Stimulated activated CD4-positive, alpha-beta T cell treated with anti-CD3 and anti-CD28 coated beads, TNF-alpha, amount 100 ng/mL, for 24 hours (primary cell): ENCODE measurements at places on chromosomes 7 and 10.

- peak; percentile 6 for DNase-seq
Observed at GRCh38 chr10:48608279-48608681, 3.4 kb upstream of the ARHGAP22 start.

GRCh38 chr10:124511205-124512039 is 49.8 kb downstream of the LHPP start:
- DNase-seq = no peak

- DNase-seq = no peak
Observed at GRCh38 chr7:102434039-102434486, 688 bp downstream of the ORAI2 start.

- no peak for DNase-seq
Observed at GRCh38 chr7:20260223-20260622, 43.0 kb upstream of the MACC1 start.

DNA sequence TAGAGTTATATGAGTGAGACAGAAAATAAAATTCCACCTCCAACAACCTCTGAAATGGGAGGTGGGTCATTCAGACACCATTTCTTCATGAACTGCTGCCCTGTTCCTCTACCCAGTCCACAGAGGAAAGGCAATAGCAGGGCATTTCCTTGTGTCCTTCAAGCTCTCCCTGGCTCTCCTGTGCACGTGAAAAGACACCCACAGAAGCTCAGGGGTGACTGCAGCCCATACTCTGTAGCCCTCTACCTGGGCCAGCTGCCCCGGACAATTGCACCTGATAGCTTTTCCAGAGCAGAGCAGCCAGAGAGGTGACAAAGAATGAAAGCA is 10.0 kb downstream of the ST8SIA6 start:
- DNase-seq = no peak

GRCh38 chr7:158486919-158487318 is 100.7 kb downstream of the PTPRN2 start:
- DNase-seq = no peak

DNA sequence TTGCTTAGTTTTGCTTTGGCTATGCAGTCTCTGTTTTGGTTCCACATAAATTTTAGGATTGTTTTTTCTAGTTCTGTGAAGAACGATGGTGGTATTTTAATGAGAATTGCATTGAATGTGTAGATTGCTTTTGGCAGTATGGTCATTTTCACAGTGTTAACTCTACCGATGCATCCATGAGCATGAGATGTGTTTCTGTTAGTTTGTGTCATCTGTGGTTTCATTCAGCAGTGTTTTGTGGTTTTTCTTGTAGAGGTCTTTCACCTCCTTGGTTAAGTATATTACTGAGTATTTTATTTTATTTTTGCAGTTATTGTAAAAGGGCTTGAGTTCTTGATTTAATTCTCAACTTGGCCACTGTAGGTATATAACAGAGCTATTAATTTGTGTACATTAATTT is 78.2 kb upstream of the ZNF92 start:
- no peak for DNase-seq

DNA sequence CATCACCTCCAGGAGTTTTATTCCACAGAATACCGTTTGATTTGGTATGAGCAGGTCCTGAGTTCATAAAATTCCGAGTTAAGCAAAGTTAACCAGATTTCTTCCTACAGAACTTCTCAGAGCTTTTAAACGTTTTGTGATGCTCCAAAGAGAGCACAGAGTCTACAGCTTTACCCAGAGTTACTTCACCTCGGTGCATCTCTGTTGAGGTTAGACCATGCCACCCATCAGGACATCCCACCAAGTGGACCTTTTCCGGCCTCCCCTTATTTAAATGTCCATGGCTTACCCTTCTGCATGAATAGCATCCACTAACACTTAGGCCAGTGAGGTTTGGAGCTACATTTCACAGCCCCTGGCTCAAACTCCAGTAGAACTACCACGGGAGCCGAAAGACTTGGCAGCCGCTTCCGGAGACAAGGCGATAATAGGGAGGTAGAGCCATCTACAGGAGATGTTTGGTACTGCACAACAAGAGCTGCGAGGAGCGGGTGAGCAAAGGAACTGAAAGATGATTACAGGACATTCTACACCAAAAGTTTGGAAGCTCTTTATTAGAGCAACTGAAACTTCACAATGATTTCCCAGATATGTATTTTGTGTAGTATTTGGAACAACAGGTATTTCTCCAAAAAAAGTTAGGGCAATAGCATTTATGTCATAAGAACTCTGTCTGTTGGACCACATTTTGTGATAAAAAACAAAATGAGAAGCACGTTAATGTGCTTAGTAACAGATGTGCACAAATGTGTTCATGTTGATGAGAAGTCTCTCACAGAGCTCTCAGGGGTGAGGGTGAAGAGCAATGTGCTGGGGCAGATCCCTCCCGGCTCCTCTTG is 174.7 kb downstream of the HERPUD2 start:
- peak; percentile 18 for DNase-seq

DNA sequence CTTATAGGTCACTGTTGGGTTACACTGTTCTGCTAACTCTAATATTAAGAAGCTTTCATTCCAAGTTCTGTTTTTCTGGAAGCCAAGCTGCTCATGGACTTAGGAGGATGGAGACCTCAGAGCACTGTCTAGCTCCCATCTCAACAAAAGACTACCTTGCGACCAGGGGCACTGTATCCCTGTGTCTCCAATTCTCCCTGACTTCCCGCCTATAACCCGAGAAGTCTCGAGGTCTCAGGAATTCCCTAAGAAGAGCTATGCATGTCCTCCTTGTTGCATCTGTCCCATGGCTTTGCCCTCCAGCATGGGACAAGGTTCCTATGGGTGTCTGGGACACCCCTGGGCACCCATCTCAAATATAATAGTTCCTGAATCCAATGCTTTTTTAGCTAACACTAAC is 31.2 kb downstream of the BTBD16 start:
- no peak for DNase-seq

DNA sequence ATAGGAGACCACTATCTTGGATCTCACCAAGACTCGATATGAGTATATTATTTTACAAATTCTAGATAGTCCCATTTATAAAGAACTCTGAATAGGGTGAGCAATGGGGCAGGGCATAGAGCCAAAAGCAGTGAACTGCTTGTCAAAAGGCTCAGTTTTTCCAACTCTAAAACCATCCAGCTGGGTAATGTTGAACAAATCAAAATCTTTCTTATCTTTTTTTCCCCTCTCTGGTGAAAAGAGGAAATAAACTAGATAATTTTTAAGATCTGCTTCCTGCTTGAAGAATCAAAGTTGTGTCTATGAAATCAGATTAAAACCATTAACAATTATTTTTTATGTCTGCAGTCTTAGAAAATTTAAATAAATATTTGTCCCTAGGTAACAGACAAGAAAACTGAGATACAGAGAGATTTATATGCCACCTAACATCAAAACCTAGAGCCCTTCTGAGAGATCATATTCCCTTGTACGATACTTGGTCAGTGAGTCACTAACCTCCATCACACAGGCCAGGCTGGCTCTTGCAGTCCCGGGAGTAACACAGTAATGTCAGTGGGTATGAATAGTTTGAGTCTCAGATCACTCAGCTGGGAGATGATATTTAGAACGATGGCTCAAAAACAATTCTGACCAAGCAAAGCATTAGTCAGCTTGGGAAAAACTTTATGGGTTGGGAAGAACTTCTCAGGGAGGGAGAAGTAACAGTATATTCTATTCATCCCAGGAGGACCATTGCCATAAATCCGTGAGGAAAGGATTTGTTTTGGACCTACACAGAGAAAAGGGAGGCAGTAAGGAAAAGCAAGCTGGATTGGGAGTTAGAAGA is 178.8 kb downstream of the REEP3 start:
- DNase-seq = peak; percentile 29

DNA sequence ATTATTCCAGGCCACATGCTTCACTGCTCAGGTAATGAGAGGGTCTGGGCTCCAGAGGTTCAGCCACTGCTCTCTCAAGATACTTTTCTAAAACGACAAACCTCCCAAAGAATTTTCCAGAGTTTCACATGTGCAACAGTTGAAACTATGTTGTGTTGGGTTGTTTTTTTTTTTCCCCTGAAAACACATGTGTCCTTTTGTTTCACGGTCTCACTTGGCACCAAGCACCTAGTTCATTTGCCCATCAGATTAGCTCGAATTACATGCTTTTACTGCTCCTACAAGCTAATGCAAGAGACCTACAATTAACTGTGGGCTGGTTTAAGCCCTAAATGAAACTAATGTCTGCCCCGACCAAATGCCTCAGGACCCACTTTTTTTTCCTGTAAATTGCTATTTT is 313.3 kb downstream of the FGFR2 start:
- DNase-seq = no peak

DNA sequence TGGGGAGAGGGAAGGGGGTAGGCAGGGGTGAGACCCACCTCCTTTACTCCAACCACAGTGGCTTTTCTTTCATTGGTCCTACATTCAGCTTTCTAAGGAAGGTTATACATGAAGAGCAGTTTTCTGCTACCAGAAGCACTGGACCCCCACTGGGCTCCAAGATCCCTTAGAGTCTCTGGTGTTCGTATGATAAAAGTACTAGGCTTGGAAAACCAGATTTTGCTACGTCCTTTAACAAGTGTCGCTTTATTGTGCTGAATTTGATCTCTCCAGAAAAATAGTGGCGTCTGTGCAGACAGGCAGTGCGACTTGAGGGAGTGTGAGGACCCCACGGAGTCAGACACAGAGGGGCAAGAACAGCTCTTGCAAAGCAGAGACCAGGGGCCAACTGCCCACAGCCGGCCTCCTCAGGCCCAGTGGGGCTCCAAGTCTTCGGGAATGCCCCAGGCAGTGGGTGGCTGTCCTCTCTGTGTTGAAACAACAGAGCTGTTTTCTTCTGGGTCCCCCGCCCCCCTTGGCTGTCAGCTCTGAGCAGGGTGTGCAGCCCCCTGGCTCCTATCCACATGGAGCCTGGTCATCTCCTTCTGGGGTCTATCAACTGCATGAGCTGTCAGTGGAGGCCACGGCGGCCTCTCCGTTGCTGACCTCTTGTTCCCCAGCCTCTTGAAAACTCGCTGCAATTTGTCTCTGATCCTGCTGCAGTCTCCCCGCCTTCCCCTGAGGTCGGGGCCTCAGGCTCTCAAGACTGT is 333.2 kb downstream of the RPS24 start:
- no peak for DNase-seq

DNA sequence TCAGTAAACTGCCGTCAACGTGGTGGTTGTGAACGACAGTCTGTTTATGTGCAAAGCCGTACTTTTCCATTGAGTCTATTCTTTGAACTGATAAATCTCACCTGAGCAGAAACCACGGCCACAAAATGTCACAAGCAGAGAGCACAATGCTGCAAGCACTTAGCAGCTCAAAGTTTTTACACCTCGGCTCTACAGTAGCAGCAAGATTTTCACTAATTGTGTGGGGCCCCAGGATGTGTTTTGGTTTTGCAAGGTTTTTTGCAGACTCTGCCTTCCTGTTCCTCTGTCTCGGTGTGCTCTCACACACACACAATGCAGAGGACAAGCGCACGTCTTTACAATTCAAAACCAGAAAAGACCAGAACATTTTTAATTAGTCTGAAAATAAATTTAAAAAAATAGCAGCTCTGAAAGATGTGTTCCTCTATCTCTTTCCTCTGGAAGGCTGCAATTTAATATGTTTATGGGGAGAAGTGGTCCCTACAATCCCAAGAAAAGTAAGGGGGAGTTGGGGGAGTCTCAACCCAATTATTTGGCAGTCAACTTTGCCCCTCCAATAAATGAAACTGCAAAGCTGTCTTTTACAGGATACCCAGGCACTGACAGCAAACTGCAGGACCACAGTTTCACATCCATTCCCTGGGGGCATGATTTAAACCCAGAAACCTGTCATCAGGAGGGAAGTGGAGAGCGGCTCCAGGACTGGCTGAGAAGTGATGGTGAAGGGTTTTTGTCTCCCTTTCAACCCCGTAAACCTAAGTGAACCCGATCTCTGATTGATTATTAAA is 73.8 kb upstream of the SFMBT2 start:
- DNase-seq = peak; percentile 14

GRCh38 chr10:103104721-103105120 is 88.4 kb downstream of the NT5C2 start:
- no peak for DNase-seq

DNA sequence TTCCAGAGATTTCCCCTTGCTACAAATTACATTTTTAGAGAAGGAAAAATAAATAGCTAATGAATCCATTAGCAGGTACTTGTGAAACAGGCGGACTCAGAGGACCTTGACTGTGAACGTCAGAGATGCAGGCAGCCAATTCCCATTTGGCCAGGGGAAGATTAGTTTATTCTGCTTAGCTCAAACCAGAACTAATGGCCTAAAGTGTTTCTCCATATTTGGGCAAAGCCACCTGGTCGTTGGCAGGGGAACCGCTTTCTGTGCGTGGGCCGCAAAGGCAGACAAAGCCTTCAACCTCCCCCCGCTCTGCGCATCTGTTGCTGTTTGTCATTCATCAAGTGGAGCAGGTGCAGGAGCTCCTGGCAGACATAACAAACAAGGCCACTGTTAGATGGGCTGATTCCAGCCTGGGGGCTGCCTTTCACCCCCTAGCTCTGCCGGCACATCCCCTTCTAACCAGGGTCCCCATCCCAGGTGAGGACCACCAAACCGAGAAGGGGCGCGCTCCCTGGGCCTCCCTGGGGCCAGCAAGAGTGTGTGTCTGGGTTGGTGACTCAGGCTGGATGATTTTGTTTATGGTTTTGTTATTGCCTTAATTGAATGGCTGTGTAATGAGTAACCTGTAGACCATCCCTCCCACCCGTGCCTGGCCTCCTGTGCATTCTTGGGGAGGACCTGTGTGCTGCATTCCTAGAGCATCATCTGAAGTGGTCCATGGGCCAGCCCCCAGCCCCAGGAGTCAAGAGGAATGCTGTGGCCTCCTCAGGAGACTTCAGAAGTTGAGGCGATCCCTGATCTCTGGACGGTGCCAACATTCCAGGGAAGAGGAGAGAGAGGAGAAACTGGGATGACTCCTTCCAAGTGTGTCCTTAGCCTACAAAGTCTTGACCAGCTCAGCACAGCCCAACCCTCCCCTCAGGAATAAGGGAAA is 14.5 kb upstream of the CPA1 start:
- DNase-seq = no peak

GRCh38 chr10:34967335-34967880 is 122.7 kb downstream of the CUL2 start:
- no peak for DNase-seq

DNA sequence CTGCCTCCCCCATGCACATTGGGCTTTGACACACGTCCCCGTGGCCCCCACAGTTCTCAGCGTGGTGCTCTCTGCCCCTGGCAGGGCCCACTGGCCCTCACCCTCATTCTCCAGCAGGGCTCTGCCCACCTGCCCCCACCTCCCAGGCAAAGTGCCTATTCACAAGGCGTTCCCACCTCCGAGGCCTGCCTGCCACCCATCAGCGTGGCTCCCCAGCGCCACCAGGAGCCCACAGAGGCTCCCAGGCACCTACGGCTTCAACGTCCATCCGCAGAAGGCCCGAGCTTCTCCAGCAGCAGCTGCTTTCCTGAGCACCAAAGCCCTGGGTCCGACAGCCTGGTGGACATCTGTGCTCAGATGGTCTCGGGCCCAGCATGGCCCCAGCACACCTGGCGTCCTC is 211.8 kb upstream of the PPP2R2D start:
- no peak for DNase-seq
